ENCODE measurements at places on chromosomes 5 and 9. TPM values are rescaled to one million over a fixed set of nuclear protein-coding genes. Genes with fewer than 3 reads are reported as not detected.

GRCh38 chr9:21429191-21429590 lies 11.0 kb upstream of the IFNA1 start:
- no peak for DNase-seq

DNA sequence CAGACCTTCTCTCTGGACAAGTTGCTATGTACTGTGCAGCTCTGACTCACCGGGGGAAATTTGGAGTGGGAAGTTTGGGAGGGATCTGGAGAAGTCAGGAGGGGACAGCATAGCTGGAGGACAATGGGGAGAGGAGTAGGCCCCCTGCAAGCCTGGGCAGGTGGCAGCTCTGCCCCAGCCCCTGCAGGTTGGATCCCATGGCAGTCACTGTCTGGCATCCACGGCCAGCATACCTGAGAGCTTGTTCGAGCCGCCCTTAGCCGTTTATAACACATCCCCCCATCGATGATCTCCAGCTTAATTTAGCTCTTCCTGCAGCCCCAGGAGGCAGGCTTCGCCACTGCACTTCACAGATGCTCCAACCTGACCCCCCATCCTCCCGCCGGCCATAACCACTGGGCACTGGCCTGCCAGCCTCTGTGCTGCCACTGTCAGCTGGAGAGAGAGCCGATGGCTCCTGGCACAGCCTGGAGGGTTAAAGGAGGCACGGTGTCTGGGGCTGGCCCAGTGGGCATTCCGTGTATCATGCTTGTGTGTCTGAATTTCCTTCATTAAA lies 57.7 kb upstream of the RNU6ATAC start:
- no peak for DNase-seq

DNA sequence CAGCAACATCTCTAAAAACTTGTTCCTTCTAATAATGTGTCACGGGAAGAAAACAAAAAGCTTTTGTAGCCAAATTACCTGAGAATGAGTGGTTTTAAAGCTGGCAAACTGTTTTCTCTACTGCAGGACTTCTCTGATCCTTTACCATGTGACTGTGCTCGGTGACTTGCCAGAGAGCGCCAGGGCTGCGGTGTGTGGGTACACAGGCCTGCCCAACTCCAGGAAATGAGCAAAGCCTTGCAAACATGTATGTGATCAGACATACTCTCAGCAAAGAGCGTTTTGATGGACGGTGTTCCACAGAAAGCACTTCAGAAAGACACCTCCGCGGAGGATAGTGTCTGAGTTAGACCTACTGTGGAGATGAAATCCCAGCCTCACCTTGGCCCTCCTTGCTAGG lies 157.3 kb downstream of the SPOCK1 start:
- no peak for DNase-seq

GRCh38 chr9:124600407-124600806 lies 93.2 kb upstream of the NR5A1 start:
- no peak for DNase-seq

- DNase-seq, result no peak
These were observed 107.8 kb downstream of the PSD2 start for GRCh38 chr5:139903450-139903794.

DNA sequence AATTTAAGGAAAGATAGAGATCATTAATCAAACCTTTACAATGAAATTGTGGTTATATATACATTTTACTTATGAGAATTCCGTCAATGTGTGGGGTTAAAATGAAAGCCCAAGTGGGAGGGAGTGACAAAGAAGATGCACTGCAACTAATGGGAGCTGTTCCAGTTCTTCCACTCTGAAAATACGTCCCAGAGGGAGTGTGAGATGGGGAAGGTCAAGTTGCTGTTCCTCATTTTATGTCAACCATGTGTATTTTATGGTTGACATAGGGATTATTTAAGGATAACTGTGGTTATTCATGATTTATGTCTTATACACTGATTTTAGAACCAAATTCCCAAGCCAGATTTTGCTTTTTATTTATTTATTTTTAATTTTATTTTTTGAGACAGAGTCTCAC lies 14.2 kb upstream of the RGS3 start:
- no peak for DNase-seq

C5orf34 gene
- total RNA-seq, result 13.8 TPM

- no peak for DNase-seq
These were observed 65.7 kb downstream of the TMEM38B start for GRCh38 chr9:105760053-105760452.

DNA sequence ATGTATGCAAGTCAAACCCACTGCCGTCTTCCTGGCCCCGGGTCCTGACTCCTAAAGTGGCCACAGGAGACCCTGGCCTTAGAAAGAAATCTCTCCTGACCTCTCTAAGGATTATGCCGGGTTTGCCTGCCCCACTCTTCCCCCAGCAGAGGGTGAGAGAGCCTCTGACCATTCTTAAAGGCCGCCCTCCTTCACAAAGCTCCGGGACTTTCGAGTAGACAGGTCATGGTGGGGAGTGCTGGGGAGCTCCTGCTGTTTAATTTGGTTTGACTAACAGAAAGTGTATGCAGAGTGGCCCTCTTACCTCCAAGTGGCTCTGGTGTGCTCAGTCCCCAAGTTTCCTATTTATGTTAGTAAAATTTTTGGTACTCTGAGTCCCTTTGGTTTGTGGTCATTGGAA lies 111.8 kb downstream of the LRRC70 start:
- no peak for DNase-seq

DNA sequence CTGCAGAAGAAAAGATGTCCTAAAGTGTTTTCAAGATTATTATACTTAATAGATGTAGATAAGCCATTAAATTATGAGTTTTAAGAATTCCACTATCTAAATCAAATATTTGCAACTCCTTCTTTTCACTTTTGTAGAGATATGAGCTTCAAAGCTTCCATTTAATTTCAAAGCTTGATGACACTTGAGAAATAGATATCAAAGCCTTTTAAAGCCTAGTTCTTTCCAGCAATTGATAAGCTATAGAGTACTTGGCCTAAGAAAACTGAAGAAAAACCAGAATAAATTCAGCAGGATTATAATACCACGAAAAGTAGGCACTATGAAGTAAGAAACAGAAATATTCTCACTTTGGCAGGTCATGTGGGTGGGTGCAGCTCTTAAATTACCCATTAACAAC lies 1.7 kb downstream of the TNFSF8 start:
- DNase-seq, result no peak

- DNase-seq, result no peak
These were observed 51.8 kb downstream of the NDST1 start for GRCh38 chr5:150559701-150560100.

DNA sequence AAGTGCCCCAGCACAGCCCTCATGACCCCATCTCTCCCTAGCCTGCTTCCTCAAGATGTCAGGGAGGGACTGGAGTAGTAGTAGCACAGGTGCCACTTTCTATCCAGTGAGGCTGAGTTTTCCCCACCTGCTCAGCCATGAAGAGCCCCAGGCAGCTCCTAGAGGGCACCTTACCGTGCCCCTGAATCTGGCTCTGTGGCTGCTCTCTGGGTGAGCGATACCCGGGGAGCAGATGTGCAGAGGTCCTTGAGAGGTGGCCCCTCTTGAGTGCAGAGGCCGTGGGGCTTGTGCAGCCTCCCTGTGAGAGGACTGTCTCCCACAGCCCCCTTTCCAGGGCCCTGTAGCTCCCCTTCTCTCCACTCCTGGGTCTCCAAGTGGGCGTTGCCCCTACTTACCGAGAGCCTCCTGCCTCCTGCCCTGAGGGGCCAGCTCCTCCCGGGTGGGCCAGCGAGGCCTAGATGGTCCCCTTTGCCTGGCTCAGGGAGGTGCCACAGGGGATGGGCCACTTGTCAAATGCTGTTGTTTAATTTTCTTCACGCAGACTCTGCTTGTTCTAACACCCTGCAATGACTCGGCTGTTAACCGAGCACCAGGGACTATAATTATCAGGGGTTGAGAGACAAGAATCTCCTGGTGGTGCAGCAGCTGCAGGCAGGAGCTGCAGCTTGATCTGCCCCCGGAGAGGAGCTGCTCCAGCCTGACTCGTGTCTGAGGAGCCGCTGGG lies 29.6 kb upstream of the PITX1 start:
- peak; percentile 30 for DNase-seq

EIF4E1B gene
- total RNA-seq, result not detected

- no peak for DNase-seq
These were observed 30.0 kb downstream of the ARHGEF37 start for GRCh38 chr5:149611326-149611725.

DNA sequence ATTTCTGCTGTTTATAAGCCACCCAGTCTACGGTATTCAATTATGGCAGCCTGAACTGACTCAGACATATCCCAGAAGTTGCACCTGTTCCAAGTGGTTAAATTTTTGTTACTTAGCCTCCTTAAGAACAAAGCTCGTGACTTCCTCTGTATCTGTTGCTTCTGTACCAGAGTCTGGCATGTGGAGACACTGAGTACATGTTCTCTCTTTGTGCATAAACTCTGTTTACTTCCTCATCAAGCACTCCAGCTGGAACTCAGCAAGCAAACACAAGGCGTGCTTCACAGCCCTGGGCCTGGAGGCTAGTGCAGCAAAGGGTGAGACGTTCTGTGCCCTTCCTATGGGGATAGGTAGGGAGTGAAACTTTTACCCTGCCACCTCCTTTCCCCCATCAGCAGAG lies 19.0 kb downstream of the C9orf152 start:
- no peak for DNase-seq

- DNase-seq, result no peak
These were observed 1834.5 kb downstream of the EFNA5 start for GRCh38 chr5:105836268-105836667.

DNA sequence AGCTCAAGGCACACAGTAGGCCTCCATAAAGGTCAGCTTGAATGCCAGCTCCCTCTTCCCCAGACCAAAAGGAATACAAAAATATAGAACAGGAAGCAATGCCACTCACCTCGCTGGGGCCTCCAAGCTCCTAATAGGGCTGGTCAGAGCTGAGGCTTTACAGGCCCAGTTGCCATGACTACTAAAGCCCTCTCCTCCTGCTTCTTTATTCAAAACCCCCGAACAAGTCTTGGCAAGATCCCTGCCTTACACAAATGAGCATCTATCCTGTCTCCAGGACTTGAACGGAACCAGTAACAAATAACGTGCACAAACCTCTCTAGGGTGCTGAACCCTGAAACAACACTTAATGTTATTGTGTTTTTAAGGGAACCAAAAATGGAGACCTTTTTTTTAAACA lies 136.3 kb downstream of the SIL1 start:
- no peak for DNase-seq

- no peak for DNase-seq
These were observed 459.3 kb upstream of the MEF2C start for GRCh38 chr5:89342106-89342876.

DNA sequence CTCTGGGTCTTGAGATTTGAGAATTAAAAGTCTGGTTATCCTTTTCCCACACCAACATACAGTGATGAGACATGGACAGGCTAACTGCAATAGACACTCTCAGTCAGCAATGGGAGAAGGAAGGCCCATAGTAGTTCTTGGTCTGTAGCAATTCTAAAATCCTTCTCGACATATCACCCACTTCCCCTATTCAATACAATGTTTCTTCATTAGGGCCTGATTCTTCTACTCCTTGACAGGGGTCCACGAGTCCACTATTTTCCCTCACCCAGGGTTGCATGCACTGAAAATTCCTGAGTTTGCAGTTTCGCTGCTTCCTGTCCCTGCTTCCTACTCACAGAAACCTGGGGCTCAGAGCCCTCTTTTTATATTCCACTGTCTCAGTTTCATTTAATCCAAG lies 402.8 kb downstream of the MAT2B start:
- no peak for DNase-seq

FOXB2 gene
- not detected for total RNA-seq

- DNase-seq, result no peak
These were observed 153.9 kb downstream of the ARRDC3 start for GRCh38 chr5:91229031-91229727.

- no peak for DNase-seq
These were observed 31.1 kb upstream of the TIFAB start for GRCh38 chr5:135483254-135483653.

GRCh38 chr5:116778651-116779280 lies 204.1 kb upstream of the SEMA6A start:
- DNase-seq, result no peak

- no peak for DNase-seq
These were observed 29.3 kb downstream of the RCL1 start for GRCh38 chr9:4822057-4822456.

MSMP gene
- 0.60 TPM for total RNA-seq

DNA sequence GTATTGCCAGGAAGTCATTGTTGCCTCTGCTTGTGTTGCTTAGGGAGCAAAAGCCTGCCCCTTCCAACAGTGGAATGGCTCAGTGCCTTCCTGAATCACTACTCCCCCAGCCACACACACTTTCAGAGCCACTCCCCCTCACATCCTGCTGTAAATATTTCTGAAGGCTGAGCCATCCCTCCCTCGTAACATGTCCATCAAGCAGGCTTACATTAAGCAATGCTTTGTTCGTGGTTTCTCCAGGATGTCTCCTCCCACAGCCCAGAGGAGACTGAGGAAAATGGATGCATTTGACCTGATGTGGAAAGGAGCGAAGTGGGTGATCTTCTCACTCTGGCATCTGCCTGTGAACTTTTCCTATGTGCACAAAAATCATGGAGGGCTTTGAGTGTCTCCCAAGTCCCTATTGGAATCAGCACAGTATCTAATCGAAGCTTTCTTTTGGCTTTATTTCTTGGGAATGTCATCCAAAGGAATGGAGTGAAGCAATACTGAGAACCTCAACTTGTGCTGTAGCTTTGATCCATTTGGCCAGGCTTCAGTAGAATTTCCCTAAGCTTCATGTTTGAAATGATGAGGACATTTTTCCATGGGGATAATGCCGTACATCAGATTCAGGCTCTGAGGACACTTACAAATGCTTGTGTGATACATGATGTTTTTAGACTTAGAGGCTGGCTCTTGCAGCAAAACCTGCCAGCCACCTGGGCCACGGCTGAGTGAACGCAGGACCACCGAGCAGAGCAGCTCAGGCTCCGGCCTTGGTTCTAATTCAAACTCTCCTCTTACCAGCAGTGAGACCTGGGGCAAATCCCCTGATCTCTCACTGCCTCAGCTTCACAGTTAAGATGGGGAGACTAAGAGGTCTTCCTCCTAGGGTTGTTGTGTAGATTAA lies 389.1 kb downstream of the ENC1 start:
- no peak for DNase-seq

- no peak for DNase-seq
These were observed 739.0 kb downstream of the DTWD2 start for GRCh38 chr5:118249386-118249785.

DNA sequence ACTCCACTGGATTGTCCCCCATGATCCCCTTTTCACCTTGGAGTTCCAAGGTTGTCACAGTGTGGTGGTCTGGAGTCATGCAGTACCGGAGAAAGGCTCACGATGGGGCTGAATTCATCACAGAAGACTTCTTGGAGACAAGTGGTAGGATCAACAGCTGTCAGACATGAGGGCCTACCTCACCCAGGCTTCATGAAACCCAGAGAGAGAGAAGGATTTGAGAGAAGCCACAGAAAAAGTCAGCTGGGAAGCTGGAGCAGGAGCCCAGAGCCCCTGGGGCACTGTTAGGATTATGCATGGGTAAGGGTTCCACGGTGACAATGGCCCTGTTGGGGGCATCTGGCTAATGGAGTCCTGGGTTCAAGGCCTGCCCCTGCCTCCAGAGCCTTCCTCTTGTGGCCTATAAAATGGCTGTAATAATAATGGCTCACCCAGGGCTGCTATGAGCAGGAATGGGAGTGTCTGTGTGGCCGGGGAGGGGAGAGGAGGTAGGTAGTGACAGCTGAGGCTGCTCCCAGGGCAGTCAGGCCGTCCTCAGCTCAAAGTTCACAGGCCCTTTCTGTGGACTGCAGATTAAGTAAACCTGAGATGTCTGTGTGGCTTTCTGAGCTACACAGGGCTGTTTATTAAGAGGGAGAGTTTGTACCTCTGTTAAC lies 910 bp downstream of the TRIM14 start:
- DNase-seq, result peak; percentile 86

All from K562 (cell line).